ENCODE measurements at places on chromosomes 11 and 22.
A peak's percentile ranks its signal among the peaks of the same experiment; 100 is the strongest.

GRCh38 chr22:46619830-46620501 lies at the start of gene GRAMD4:
TSS of gene GRAMD4 (plus strand) at chr22:46620386. CDS start at chr22:46626800, 6,414 bp downstream.
- DNase-seq: peak; percentile 81

DNA sequence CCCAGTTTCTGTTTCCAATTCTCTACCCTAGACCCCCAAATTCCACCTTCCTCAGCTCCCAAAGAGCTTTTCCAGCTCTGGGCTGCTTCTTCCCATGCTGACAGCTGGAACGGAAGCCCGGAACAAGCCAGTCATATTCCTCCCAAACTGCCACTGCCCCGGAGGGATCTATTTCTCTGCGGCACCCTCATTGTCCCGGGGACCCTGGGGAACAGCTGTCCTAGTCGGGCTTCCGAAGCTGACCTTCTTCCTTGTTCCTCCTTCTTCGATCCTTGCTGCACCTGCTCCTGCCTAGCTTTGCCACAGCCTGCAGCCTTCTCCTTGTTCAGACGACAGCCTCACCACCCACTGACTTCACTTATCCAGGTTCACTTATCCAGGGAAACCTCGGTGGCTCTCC lies 105.7 kb downstream of the TSPAN18 start:
- no peak for DNase-seq

- peak; percentile 37 for DNase-seq
These were observed 70.4 kb downstream of the MYO7A start for GRCh38 chr11:77198440-77198849.

- no peak for DNase-seq
These were observed 1484.2 kb downstream of the BRD1 start for GRCh38 chr22:48343461-48343860.

GRCh38 chr22:44642096-44642644 lies 59.8 kb upstream of the PRR5 start:
- DNase-seq: no peak

Measured in SK-MEL-5 (cell line).